GDM1 (cell line): ENCODE measurements at places on chromosomes 5 and 9.

DNA sequence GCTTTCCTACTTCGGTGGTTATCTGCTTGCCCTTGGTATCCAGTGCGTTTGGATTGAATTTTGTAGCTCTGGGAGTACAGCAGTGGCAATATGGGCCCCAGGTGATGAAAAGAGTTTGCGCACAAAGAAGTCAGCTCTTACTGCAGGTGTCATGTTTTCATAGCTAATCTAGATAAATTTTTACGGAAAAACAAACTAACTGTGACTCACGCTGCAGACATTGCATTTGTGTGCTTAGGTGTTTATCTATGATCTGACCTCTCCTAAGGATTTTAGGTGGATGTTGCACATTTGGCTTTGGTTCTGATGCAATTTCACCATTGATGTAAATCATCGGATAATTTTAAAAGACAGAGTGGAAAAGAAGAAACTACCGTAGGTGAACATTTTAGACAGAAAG is 92.1 kb downstream of the VCAN start:
- no peak for DNase-seq

DNA sequence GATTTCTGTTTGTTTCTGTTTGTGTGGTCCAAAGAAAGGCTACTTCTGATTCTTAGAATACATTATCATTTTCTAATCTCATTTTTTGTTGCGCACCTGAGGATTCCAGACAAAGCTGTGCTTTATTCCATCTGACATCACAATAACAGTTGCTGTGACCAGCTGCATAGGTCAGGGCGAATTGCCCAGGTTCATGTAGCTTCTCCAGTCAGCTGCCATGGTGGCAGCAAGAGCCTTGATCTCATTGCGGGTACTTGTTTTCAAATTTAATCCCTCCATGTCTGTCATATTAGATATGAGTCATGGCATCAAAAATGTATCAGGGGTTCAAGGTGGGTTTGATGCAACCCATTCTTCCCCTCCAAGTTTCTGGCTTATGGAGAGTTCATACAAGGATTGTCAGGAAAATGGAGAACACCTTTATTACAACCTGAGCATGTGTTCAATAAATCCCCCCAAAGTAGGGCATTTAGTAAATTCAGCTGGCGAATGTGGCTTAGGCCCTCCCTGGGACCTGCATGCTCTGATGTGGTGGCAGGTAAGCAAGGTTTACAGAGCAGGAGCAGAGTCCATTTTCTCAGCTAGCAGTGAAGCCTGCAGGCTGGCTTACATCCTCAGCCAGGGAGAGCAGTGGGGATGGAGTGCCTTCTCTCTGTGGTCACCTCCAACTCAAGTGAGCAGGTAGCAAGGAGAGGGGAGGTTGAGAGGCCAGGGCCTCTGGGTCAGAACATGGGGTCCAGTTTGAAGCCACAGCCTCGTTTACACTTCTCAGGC is 13.9 kb downstream of the CAVIN4 start:
- no peak for DNase-seq

GRCh38 chr9:85600675-85601263 is 141.0 kb downstream of the AGTPBP1 start:
- no peak for DNase-seq

GRCh38 chr5:126562823-126563222 is 32.2 kb downstream of the ALDH7A1 start:
- no peak for DNase-seq

- no peak for DNase-seq
Measured at GRCh38 chr9:93589688-93590087, 13.3 kb downstream of the PHF2 start.

DNA sequence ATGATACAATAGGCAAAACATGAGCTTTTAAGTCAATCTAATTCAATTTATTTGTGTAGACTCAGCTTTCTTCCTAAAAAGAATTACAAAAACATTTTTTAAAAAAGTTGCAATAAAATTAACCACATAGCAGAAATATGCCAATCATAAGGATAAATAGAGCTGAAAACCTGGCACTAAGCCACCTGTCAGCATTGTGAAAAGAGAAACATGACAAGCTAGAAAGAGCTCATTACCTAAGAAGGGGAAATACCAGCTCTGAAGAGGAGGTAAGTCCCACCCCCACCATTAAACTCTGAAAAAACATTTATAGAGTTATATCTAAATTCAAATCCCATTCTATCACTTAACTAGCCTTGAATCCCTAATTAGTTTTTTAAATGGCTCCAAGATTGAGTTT is 372.9 kb downstream of the OSTF1 start:
- DNase-seq, result no peak

DNA sequence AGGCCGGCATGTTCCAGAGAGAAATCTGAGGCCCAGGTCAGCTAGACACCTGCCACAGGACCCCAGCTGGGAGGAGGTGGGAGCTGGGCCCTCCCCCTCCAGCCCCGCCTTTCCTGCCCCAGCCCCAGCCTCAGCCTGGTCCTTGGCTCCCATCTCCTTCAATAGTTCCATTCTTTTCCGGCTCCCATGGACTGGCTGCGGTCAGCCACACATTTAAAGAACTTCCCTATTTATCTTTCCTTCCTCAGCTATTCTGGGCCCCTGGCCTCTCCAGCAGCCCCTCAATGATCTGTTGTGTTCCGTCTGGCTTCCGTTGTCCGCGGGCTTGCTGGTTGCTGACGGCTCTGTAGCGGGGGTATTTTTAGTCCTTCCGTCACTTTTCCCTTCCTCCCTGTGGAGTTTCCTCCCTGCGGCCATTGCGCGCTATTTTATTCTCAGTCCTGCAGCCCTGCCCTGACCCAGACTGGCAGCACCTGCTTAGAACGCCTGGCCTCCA is 73.8 kb downstream of the AMBP start:
- DNase-seq, result peak; percentile 74

GRCh38 chr5:74616236-74617146 is 24.0 kb downstream of the ENC1 start:
- no peak for DNase-seq

- no peak for DNase-seq
Measured at GRCh38 chr5:69492391-69492922, at the start of gene OCLN. Gene OCLN, plus strand, starts transcription at chr5:69492790. Its CDS starts 11,455 bp downstream, at chr5:69504245.

- DNase-seq, result no peak
Measured at GRCh38 chr9:72925126-72925789, 27.6 kb downstream of the ALDH1A1 start.

- DNase-seq, result no peak
Measured at GRCh38 chr9:23754551-23754950, 71.5 kb downstream of the ELAVL2 start.

DNA sequence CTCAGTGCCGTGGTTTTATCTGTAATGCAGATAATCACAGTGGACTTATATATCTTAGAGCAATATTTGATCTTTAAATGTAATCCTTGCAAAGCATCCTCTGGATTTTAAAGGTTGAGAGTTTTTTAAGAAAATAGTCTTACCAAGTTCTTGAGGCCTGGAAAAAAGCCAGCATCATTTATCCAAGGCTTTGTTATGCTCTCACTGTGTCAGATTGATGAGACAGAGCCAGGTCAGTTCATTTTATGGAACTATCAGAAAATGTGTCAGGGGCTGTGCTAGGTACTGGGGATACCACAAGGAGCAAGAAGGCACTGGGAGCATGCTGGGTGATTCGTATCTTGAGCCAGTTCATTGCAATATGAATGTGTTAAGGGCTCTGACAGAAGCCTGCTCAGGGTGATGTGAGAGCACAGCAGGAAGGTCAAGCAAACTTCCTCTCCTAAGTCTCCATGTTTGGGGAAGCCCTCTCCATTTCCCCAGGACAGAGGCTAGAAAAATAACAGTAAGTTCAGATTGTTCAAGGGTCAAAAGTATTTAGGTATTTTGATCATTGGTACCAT is 19.7 kb downstream of the C7 start:
- no peak for DNase-seq

DNA sequence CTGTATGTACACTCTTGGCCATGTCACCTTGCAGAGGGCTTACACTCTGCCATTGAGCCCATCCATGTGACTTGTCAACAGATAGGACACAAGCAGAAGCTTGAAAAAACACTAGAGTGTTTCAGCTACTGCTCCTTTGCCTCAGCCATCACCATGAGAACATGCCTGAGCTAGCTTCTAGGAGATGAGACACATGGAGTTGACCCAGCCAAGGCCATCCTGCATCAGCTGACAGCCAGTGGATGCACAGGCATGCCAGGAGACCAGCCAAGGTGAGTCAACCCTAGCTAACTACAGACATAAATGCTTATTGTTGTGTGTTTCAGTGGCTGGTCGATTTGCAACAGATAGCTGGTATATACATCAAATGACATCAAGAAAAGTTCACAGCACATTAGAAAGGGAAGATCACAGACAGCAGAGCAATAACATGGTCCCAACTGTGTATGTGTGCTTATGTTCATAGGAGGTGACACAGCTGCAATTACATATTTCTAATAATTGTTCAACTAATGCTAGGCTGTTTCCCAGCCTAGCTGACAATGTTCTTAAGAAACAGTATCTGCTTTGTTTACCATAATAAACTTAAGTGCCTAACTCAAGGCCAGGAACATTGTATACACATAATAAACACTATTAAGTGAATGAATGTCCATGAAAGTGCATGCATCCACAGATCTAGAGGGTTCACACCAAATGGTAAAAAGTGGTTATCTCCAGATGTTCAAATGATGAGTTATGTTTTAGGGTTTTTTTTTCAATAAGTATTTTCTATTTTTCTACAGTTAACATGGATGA is 105.7 kb downstream of the SPOCK1 start:
- no peak for DNase-seq

DNA sequence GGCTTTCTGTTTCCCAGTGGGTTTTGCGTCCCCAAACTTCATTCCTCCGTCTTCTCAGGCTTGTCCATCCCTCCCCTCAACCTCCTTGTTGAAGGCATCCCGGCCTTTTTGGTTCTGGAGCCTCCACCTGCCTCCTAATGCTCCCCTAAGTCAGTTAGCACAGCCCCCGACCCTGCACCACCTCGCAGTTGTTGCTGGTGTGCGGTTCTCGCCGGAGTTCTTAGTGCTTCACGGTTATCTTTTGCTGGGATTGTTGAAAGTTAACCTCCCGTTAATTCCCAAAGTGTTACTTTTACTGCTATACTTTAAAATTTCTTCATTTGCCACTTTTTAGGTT is 447 bp downstream of the UBLCP1 start:
- no peak for DNase-seq

DNA sequence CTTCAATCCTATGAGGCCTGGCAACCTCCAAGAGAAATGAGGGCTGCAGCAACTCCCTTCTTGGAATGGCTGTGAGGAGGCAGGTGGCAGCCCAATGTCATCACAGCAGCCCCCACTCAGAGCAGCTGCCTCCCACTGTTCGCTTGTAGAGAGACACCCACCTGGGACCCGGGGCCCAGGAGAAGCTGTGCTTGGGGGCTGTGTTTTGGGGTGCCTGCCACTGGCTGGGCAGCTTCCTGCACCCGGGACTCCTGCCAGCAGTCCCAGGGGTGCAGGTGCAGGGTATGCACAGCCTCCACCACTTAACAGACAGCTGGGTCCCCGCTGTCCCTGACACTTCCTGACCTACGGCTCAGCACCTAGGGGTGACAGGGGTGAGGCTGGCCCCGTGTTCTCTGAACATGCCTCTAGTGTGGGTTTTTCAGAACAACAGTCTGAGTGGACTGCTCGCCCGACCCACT is 26.2 kb downstream of the NIPAL4 start:
- DNase-seq, result no peak

- peak; percentile 14 for DNase-seq
Measured at GRCh38 chr5:92518318-92518904, 1062.6 kb downstream of the NR2F1-AS1 start.

GRCh38 chr9:14365670-14366069 is 51.7 kb upstream of the NFIB start:
- DNase-seq, result no peak

GRCh38 chr5:55934115-55934613 is 60.6 kb downstream of the IL6ST start:
- DNase-seq, result no peak

GRCh38 chr9:93682155-93682968 is 106.0 kb downstream of the PHF2 start:
- no peak for DNase-seq

DNA sequence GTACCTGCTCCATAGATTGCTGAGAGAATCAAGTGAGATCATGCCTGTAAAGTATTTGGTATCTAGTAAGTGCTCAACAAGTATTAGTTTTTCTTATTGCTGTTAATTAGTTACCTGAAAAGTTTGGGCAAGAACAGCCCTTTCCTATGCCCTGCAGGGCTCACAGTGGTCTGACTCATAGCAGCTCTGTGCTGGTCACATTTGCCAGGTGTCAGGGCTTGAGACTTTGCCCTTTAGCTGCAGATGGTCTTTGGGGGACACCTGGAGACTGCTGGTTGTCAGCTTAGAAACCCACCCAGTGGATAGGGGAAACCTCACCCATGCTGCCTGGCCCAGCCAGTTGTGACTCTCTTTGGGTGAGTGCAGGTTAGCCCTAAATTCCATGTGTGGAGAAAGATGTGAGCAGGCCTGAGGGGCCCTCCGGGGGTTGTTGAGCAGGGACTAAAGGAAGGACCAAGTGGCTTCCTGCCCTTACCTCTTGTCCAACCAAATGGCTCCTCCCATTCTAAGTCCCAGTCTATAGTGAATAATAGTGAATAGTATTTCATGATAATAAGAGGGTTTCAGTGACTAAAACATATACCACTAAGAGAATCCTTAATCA is 9.0 kb downstream of the COL27A1 start:
- no peak for DNase-seq

DNA sequence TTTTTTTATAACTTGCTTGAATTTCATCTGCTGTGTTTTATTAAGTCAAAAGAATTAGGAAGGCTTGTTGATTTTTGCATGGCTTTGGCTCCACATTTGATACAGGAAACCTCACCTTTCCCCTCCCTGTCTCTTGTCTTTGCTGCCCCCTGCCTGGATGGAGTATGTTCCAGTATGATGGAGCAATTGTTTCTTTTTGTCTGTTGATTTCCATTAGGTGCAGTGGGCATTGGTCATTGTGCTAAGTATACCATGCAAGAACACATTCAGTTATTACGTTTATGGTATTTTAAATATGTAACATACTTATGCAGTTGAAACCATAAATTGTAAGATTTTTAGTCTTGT is 19.6 kb downstream of the TJP2 start:
- DNase-seq, result no peak

GRCh38 chr5:90434116-90434714 is 24.7 kb upstream of the CETN3 start:
- DNase-seq, result peak; percentile 31

GRCh38 chr9:134330590-134330989 is 4.3 kb downstream of the RXRA start:
- DNase-seq, result no peak

DNA sequence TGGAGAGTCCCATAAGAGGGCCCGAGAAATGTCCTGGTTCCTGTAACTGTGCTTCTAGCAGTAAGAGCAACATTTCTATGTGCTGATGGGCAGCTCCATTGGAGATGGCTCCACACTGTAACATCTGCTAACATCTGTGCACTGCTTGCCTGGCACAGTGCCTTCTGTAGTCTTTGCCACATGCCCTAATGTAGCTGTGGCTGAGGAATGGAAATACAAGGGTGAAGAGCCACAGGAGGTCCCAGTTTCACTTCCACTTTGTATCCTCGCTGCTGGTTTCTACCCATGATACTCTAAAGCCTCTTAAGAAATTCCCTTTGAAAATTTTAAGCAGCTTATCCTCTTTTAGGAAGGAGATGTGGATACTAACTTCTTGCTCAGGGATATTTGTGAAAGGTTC is 97.4 kb downstream of the HOMER1 start:
- no peak for DNase-seq
